Hepatocyte (in vitro differentiated cells): ENCODE measurements at places on chromosomes 5 and 9. TPM values are rescaled to one million over a fixed set of nuclear protein-coding genes. Genes with fewer than 3 reads are reported as not detected.
A peak's percentile ranks its signal among the peaks of the same experiment; 100 is the strongest.

The SLC36A1 gene
- total RNA-seq, result 18.2 and 19.5 TPM in 2 replicates

The KLF4 gene
- 59.8 and 66.8 TPM in 2 replicates for total RNA-seq

The PCDHGA9 gene
- 1.1 and 1.2 TPM in 2 replicates for total RNA-seq

The FOXD4L6 gene
- not detected in 2 replicates for total RNA-seq

The ADAMTSL1 gene
- 18.2 and 24.0 TPM in 2 replicates for total RNA-seq

The MSMP gene
- not detected in 2 replicates for total RNA-seq

The RASEF gene
- 18.1 and 18.9 TPM in 2 replicates for total RNA-seq

The SLC25A2 gene
- total RNA-seq, result 0.50 and 1.7 TPM in 2 replicates

The ACSL6 gene
- 1.2 and 2.4 TPM in 2 replicates for total RNA-seq

- H3K4me3 ChIP-seq, result no peak overlapping the region
- no peak for DNase-seq
- no peak overlapping the region for H3K27ac ChIP-seq
Observed at GRCh38 chr5:125065741-125066140, 319.3 kb upstream of the ZNF608 start.

DNA sequence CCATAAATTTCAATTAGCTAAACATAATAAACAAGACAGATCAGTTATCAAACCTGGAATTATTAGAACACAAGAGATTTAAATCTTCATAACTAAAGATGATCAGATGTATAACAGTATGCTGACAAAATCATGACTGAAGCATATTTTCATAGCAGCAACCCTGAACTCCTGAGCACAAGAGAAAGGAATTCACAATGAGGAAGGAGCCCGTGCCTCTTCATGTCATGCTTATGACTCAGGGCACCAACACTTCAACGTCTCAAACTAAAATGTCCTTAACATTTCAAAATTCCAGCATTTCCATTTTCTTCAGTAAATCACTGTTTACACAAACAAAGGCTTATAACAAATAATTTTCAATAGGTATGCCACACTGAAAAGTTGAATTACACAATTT is 6.7 kb downstream of the AP3B1 start:
- no peaks in the 10 kb centered on the region for H3K4me1 ChIP-seq
- H3K27me3 ChIP-seq, result no peaks in the 10 kb centered on the region
- H3K4me3 ChIP-seq, result no peak overlapping the region
- DNase-seq, result peak; percentile 18
- no peak overlapping the region for H3K27ac ChIP-seq
- no peaks in the 10 kb centered on the region for H3K36me3 ChIP-seq

GRCh38 chr9:33718987-33719386 is 76.4 kb upstream of the PRSS3 start:
- H3K4me1 ChIP-seq, result no peaks in the 10 kb centered on the region
- no peaks in the 10 kb centered on the region for H3K27me3 ChIP-seq
- H3K27ac ChIP-seq, result no peak overlapping the region
- H3K4me3 ChIP-seq, result no peak overlapping the region
- no peaks in the 10 kb centered on the region for H3K36me3 ChIP-seq

DNA sequence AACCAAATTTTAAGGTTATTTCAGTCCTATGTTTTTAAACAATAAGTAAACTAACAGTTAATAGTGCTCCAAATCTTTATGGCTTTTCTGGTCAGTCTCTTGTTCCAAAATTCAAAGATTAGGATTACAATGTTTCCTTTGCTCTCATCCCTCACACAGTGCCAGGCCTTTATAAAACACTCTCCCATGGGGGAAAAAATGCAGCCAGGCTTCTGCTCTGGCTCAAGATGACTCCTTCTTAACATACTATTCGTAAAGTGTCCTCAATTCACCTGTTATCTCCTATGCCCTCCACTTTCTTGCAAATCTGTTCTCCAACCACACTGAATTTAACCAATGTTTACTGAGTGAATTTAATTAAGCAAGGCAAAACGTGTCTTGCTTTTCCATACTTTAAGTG is 1.4 kb downstream of the CEP120 start:
- no peaks in the 10 kb centered on the region for H3K36me3 ChIP-seq
- H3K27me3 ChIP-seq, result no peaks in the 10 kb centered on the region
- peaks cover 10% of the 10 kb centered on the region for H3K4me1 ChIP-seq
- H3K27ac ChIP-seq, result no peak overlapping the region

DNA sequence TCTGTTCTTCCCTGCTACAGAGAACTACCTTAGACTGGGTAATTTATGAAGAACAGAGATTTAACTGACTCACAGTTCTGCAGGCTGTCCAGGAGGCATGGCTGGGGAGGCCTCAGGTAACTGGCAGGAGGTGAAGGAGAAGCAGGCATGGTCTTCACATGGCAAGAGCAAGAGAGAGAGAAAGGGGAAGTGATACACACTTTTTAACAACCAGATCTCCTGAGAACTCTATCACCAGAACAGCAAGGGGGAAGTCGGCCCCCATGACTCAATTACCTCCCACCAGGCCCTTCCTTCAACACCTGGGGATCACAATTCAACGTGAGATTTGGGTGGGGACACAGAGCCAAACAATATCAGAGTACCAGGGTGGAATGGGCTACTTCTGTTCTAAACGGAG is 766.8 kb downstream of the TLE1 start:
- no peaks in the 10 kb centered on the region for H3K27me3 ChIP-seq
- H3K36me3 ChIP-seq, result no peaks in the 10 kb centered on the region
- H3K27ac ChIP-seq, result no peak overlapping the region
- H3K4me3 ChIP-seq, result no peak overlapping the region
- DNase-seq, result no peak

DNA sequence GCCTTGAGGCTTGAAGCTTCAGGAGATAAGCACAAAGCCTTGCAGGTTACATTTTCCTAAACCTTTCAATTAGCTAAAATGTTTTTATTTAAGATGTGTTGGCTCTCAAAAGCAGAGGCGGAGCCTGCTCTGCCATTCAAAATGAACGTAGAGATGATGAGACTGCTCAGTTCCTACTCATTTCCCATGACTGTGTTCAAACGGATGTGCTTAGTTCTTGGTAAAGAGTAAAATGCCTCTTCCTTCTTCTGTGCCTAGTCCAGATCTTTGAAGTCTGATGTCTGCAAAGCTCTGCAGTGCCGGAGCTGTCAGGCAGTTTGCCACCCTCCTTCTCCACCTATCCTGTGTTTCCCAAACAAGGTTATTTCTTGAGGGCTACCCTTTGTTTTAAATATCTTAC is 46.3 kb upstream of the ADAMTSL1 start:
- no peaks in the 10 kb centered on the region for H3K4me1 ChIP-seq
- H3K27me3 ChIP-seq, result no peaks in the 10 kb centered on the region
- no peak for DNase-seq

GRCh38 chr5:30574761-30575160 is 618.7 kb upstream of the CDH6 start:
- no peaks in the 10 kb centered on the region for H3K36me3 ChIP-seq
- H3K4me1 ChIP-seq, result no peaks in the 10 kb centered on the region
- no peak for DNase-seq
- no peak overlapping the region for H3K4me3 ChIP-seq

DNA sequence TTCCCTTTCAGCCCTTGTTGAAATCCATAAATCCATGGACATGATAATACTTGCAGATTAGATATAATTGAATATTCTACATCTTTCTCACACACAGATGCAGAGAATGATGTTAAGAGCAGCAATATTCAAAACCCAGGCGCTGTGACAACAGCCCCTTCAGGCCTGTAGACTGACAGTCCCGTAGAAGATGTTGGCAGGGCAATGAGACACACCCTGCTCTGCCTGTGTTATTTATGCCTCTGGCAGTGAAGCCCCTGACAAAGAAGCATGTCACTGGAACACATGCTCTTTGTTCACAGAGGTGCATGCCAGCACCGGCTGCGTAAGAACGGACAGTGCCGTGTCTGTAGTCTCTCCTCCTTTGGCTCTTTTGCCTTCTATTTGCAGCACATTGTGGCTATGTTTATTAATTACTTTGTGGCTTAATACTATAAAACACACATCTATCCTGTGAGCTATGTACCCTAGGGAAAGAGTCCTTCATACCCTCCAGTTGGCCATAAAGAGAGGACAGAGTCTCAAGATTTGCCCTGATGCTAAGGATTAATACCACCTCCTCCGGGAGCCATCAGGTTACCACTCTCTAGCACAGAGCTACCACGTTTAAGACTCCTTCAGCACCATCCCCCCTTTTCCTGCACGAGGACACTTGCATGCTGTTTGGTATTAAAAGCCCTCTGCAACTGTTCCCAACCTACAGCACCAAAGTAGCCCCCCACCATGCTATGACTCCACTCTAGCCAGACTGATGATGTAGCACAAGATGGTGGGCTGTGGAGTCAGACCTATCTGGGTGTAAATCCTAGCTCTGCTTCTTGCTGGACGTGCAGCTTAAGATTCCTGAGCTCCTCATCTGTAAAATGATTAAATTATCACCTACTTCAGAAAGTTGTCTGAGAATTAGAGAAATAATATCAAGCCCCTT is 2.0 kb upstream of the ANP32B start:
- H3K27me3 ChIP-seq, result no peaks in the 10 kb centered on the region
- no peak overlapping the region for H3K4me3 ChIP-seq
- H3K36me3 ChIP-seq, result no peaks in the 10 kb centered on the region
- H3K27ac ChIP-seq, result peak overlapping the region; percentile 90

- peaks cover 4% of the 10 kb centered on the region for H3K4me1 ChIP-seq
- DNase-seq, result no peak
- no peak overlapping the region for H3K4me3 ChIP-seq
- H3K27ac ChIP-seq, result no peak overlapping the region
- H3K27me3 ChIP-seq, result no peaks in the 10 kb centered on the region
- H3K36me3 ChIP-seq, result no peaks in the 10 kb centered on the region
Observed at GRCh38 chr5:150118561-150119229, 32.3 kb upstream of the CSF1R start.

- DNase-seq, result no peak
- no peaks in the 10 kb centered on the region for H3K27me3 ChIP-seq
- H3K27ac ChIP-seq, result no peak overlapping the region
- no peaks in the 10 kb centered on the region for H3K4me1 ChIP-seq
- H3K4me3 ChIP-seq, result no peak overlapping the region
Observed at GRCh38 chr5:81225463-81225862, 7.7 kb upstream of the CKMT2 start.

- no peaks in the 10 kb centered on the region for H3K36me3 ChIP-seq
- DNase-seq, result no peak
- H3K27me3 ChIP-seq, result no peaks in the 10 kb centered on the region
- H3K4me1 ChIP-seq, result peaks cover 16% of the 10 kb centered on the region
Observed at GRCh38 chr5:154601014-154601413, 123.0 kb upstream of the HAND1 start.

GRCh38 chr9:98193336-98193944 is 1.0 kb upstream of the CORO2A start:
- no peak for DNase-seq
- H3K4me1 ChIP-seq, result peaks cover 11% of the 10 kb centered on the region
- H3K4me3 ChIP-seq, result peak overlapping the region; percentile 70
- H3K27me3 ChIP-seq, result no peaks in the 10 kb centered on the region
- H3K36me3 ChIP-seq, result no peaks in the 10 kb centered on the region

GRCh38 chr9:98927724-98928123 is 16.0 kb upstream of the COL15A1 start:
- H3K4me1 ChIP-seq, result peaks cover 11% of the 10 kb centered on the region
- no peak for DNase-seq
- no peaks in the 10 kb centered on the region for H3K27me3 ChIP-seq

GRCh38 chr5:135508496-135509005 is 27.2 kb downstream of the NEUROG1 start:
- no peaks in the 10 kb centered on the region for H3K36me3 ChIP-seq
- H3K27me3 ChIP-seq, result peaks cover 61% of the 10 kb centered on the region
- DNase-seq, result no peak
- H3K4me3 ChIP-seq, result peak overlapping the region; percentile 18

- no peak for DNase-seq
- H3K27me3 ChIP-seq, result no peaks in the 10 kb centered on the region
- H3K4me1 ChIP-seq, result no peaks in the 10 kb centered on the region
- H3K36me3 ChIP-seq, result no peaks in the 10 kb centered on the region
- H3K4me3 ChIP-seq, result no peak overlapping the region
Observed at GRCh38 chr5:175714479-175715085, 56.7 kb downstream of the HRH2 start.

DNA sequence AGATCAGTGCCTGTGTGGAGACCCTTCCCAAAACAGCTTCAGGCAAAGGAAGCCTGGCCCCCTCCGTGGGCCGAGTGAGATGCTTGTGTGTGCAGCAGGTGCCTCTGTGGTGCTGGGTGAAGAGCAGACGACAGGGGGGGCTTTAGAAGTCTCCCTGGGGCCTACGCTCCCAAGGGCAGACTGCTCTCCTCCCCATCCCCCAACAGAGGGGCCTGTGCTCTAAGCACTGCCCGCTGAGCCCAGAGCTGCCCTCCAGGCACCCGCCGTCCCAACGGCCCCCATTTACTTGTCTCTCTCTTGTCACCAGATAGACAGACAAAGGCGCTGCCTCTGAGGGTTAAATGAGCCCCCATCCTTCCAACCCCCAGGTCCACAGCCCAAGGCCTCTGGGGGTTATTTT is 2.7 kb upstream of the LHX3 start:
- DNase-seq, result no peak
- H3K4me3 ChIP-seq, result no peak overlapping the region
- no peaks in the 10 kb centered on the region for H3K36me3 ChIP-seq
- no peak overlapping the region for H3K27ac ChIP-seq

GRCh38 chr5:172450861-172451695 is 3.2 kb downstream of the SH3PXD2B start:
- no peaks in the 10 kb centered on the region for H3K27me3 ChIP-seq
- no peaks in the 10 kb centered on the region for H3K36me3 ChIP-seq
- DNase-seq, result peak; percentile 45
- H3K27ac ChIP-seq, result peak overlapping the region; percentile 67
- peaks cover 22% of the 10 kb centered on the region for H3K4me1 ChIP-seq

- no peak overlapping the region for H3K4me3 ChIP-seq
- H3K36me3 ChIP-seq, result no peaks in the 10 kb centered on the region
- no peaks in the 10 kb centered on the region for H3K27me3 ChIP-seq
- H3K4me1 ChIP-seq, result no peaks in the 10 kb centered on the region
- no peak for DNase-seq
Observed at GRCh38 chr9:21873540-21874221, 71.2 kb downstream of the MTAP start.

GRCh38 chr9:15889555-15889954 is 336.7 kb downstream of the CCDC171 start:
- H3K4me3 ChIP-seq, result no peak overlapping the region
- peak; percentile 7 for DNase-seq
- no peaks in the 10 kb centered on the region for H3K27me3 ChIP-seq
- H3K27ac ChIP-seq, result peak overlapping the region; percentile 44
- peaks cover 4% of the 10 kb centered on the region for H3K4me1 ChIP-seq

DNA sequence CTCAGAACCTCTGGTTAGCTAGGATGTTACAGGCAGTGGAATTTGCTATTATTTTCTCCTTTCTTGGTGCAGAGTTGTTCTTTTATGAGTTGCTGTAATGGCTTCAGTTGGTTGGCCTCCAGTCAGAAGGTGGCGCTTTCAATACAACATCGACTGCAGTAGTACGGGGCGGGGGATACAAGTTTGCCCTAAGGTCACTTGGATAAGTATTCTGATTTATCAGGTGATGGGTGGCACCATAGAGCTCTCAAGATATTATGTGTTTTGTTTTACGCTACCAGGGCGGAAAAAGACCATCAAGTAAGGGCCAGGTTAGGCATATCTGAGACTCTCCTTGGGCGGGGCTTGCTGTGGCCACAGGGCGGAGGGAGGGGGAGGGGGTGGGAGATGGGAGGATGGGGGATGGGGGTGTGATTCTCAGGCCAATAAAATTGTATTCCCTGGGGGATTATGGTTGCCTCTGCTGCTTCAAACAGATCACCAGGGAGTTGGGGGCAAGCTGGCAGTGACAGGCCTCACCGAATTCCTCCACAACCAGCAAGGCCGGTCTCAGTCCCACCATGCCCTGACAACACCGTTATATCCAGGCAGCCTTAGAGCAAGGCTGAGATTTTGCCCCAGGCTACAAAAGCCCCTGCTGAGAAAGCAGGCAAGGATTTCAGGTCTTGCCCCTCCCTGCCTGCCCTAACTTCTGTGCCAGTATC is 15.9 kb upstream of the RNF38 start:
- no peaks in the 10 kb centered on the region for H3K36me3 ChIP-seq
- DNase-seq, result no peak
- no peaks in the 10 kb centered on the region for H3K4me1 ChIP-seq
- H3K27me3 ChIP-seq, result no peaks in the 10 kb centered on the region
- H3K4me3 ChIP-seq, result no peak overlapping the region
